ENCODE measurements at places on chromosomes 3 and 15.

GRCh38 chr3:24202071-24202470 is 257.0 kb downstream of the NR1D2 start:
- no peak for DNase-seq

GRCh38 chr15:71223516-71223915 is 108.2 kb downstream of the THSD4 start:
- no peak for DNase-seq

DNA sequence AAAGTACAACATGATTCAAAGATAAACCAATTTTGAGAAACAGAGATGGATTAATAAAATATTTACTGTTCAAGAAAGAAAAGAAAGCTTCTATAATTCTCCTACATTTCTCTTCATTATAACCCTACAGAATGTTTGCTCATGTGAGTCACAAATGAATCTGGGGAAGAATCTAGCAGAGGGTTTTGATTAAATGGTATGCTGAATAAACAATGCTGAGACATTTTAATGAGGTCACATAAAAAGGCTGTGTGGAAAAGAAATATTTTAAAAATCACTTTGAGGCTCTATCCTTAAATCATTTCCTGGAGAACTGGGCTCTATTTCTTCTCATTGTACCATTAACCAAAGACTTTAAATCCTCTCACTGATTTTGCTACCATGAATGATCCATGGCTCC is 727.7 kb downstream of the NTRK3 start:
- DNase-seq: no peak

GRCh38 chr3:76111808-76112207 is 326.5 kb upstream of the ZNF717 start:
- DNase-seq: no peak

DNA sequence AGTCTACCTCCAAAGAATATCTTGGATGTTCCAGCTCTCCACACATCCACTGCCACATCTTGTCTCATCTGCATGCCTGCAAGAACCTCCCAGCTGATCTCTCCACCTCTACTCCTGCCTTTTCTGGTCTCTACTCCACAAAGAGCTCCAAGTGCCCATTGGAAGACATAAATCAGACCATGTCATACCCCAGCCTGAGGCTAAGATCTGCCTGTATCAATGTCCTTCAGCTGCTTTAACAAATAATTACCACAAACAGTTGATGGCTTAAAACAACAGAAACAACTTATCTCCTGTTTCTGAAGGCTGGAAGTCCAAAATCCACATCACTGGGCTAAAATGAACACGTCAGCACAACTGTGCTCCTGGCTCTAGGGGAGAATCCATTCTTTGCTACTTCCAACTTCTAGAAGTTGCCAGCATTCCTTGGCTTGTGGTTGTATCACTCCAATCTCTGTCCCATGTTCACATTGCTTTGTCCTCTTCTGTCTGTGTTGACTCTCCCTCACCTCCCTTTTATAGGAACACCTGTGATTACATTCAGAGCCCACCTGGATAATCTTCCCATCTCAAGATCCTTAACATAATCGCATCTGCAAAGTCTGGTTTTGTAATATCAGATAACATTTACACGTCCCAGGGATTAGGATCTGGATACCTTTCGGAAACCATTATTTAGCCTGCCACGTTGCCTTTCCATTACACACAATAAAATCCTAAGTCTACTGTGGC is 17.0 kb upstream of the LMCD1 start:
- no peak for DNase-seq

DNA sequence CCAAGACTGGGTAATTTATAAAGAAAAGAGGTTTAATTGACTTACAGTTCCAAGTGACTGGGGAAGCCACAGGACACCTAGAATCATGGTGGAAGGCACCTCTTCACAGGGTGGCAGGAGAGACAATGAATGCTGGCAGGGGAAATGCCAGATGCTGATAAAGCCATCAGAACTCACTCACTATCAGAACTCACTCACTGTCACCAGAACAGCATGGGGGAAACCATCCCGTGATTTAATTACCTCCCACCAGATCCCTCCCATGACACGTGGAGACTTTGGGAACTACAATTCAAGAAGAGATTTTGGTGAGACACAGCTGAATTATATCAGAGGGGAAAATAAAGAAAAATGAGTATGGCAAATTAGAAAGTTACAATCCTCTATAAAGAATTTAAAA is 310.9 kb downstream of the BCHE start:
- DNase-seq: no peak
